ENCODE measurements at places on chromosomes 6 and 20. TPM values are rescaled to one million over a fixed set of nuclear protein-coding genes. Genes with fewer than 3 reads are reported as not detected.

The PI16 gene
- total RNA-seq, result 19.8 TPM

The PYGB gene
- total RNA-seq, result 20.9 TPM

The HLA-DQB1 gene
- total RNA-seq, result 7.8 TPM

The BMP2 gene
- 2.6 TPM for total RNA-seq

The FAM217A gene
- total RNA-seq, result not detected

The C6orf163 gene
- 4.2 TPM for total RNA-seq

The PRKN gene
- 16.7 TPM for total RNA-seq

The DNAH8 gene
- 14.6 TPM for total RNA-seq

The TPBG gene
- 6.3 TPM for total RNA-seq

The FAM229B gene
- 6.3 TPM for total RNA-seq

The EYS gene
- total RNA-seq, result 2.1 TPM

The ADGRG6 gene
- total RNA-seq, result 26.1 TPM

The STMND1 gene
- total RNA-seq, result not detected

The ZNF334 gene
- 3.7 TPM for total RNA-seq

The HLA-DRB5 gene
- total RNA-seq, result 14.6 TPM

The TSBP1 gene
- total RNA-seq, result not detected

The OPRL1 gene
- total RNA-seq, result 0.52 TPM

The DEFB126 gene
- not detected for total RNA-seq

The NRN1 gene
- 13.6 TPM for total RNA-seq

The MRAP2 gene
- total RNA-seq, result 40.2 TPM

The CST4 gene
- not detected for total RNA-seq

The RNF144B gene
- total RNA-seq, result 15.1 TPM

The AKAP12 gene
- total RNA-seq, result 99.7 TPM

The PACSIN1 gene
- total RNA-seq, result under 0.01 TPM

The CD83 gene
- total RNA-seq, result 13.6 TPM

The PGC gene
- total RNA-seq, result 0.52 TPM
